NCI-H446 treated with DMSO at 0.1 percent for 48 hours (cell line): ENCODE measurements at places on chromosomes 12 and 14.

- DNase-seq = no peak
These were observed 14.9 kb downstream of the AGAP2 start for GRCh38 chr12:57723630-57723962.

GRCh38 chr12:46985816-46986215 lies 93.6 kb upstream of the PCED1B start:
- DNase-seq = no peak

- no peak for DNase-seq
These were observed 538.7 kb upstream of the TMEM132C start for GRCh38 chr12:127728285-127728684.

DNA sequence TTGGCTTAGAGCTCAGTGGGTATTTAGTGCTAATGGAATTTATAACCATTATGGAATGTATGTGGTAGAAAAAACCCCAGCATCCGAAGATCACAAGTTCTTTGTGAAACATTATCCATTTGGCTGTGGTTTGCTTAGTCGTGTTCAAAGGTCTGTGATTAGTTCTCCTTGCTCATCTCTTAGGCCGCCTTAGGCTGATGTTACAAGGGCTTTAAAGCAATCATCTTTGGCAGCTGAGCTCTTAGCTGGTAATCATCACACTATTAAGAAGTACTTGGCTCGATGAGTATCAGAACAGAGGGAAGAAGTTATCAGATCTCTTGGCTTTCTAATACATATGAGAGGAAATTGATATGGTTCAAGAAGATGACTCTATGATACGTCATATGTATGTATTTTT lies 124.1 kb upstream of the E2F7 start:
- no peak for DNase-seq

GRCh38 chr12:117234441-117234840 lies 44.2 kb upstream of the FBXO21 start:
- no peak for DNase-seq

- no peak for DNase-seq
These were observed 31.5 kb downstream of the SLC6A12 start for GRCh38 chr12:182381-182892.

- DNase-seq = no peak
These were observed 47.1 kb downstream of the GIT2 start for GRCh38 chr12:109949089-109949488.

GRCh38 chr12:59196989-59197388 lies 276.7 kb upstream of the LRIG3 start:
- DNase-seq = no peak

DNA sequence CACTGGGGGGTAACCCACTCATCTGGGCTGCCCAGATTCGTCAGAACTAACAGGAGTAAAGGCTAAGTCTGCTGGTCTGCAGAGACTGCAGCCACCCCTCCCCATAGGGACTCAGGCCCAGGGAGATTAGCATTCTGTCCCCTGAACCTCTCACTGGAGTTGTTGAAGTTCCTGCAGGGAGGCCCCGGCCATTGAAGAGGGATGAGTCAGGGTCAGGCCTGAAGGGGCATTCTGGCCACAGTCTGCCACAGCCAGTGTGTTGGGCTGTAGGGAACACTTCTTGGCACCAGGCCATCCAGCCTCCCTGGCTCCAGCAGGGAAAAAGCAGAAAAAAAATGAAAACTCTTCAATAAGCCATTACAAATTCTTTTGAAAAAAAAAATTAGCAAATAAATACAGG lies 35.3 kb downstream of the KLRK1 start:
- no peak for DNase-seq
